ENCODE measurements at places on chromosomes 12 and 14. TPM values are rescaled to one million over a fixed set of nuclear protein-coding genes. Genes with fewer than 3 reads are reported as not detected.
A peak's percentile ranks its signal among the peaks of the same experiment; 100 is the strongest.

CCDC184 gene
- total RNA-seq = 0.38 TPM

DNA sequence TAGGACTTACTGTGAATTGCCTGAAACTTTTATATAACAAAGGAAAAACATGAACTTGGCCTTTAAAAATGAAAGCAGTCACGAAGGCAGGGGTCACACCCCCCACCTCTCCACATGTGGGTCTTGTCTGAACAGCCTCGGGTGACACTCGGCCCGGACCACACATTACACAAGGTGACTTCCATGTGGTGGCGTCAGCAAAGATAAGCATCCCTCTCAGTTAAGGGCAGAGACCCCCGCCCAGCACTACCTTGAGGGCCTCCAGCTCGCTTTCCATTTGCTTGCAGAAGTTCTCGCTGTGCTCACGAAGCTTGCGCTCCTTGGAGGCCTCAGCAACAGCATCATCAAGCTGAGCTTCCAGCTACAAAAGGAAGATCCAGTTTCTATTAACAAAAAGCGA lies 47.4 kb downstream of the AMN start:
- H3K27me3 ChIP-seq = no peaks in the 10 kb centered on the region
- H3K4me1 ChIP-seq = no peaks in the 10 kb centered on the region

- H3K4me3 ChIP-seq = no peak overlapping the region
- no peaks in the 10 kb centered on the region for H3K36me3 ChIP-seq
- H3K27ac ChIP-seq = no peak overlapping the region
- H3K27me3 ChIP-seq = no peaks in the 10 kb centered on the region
- H3K4me1 ChIP-seq = peaks cover 25% of the 10 kb centered on the region
Measured at GRCh38 chr12:59579631-59580030, 16.2 kb upstream of the SLC16A7 start.

DNA sequence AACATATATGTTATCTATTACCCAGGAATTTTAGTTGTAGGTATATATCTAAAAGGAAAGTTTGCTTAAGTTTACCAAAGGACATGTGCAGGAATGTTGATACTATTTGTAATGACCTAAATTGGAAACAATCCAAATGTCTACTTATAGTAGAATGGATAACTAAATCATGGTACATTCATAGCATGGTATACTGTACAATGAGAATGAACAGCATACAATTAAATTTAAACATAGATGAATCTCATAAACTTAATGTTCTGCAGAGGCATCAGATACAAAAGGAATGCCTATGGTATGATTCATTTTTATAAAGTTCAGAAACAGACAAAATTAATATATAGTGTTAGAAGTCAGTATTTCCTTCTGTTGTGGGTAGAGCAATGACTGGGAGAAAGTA lies 135.4 kb downstream of the GPHN start:
- no peaks in the 10 kb centered on the region for H3K27me3 ChIP-seq
- H3K4me3 ChIP-seq = no peak overlapping the region
- H3K4me1 ChIP-seq = peaks cover 6% of the 10 kb centered on the region
- H3K27ac ChIP-seq = no peak overlapping the region
- H3K36me3 ChIP-seq = no peaks in the 10 kb centered on the region

GRCh38 chr12:98653866-98654493 lies 8.9 kb downstream of the APAF1 start:
- no peak overlapping the region for H3K27ac ChIP-seq
- peaks cover 35% of the 10 kb centered on the region for H3K36me3 ChIP-seq
- peaks cover 18% of the 10 kb centered on the region for H3K4me1 ChIP-seq
- no peak overlapping the region for H3K4me3 ChIP-seq

GRCh38 chr12:12507121-12507520 lies 55.5 kb downstream of the DUSP16 start:
- H3K27me3 ChIP-seq = peaks cover 1% of the 10 kb centered on the region
- peaks cover 34% of the 10 kb centered on the region for H3K36me3 ChIP-seq
- H3K4me3 ChIP-seq = peak overlapping the region; percentile 64
- H3K27ac ChIP-seq = peak overlapping the region; percentile 94
- peaks cover 55% of the 10 kb centered on the region for H3K4me1 ChIP-seq
- DNase-seq = no peak

DNA sequence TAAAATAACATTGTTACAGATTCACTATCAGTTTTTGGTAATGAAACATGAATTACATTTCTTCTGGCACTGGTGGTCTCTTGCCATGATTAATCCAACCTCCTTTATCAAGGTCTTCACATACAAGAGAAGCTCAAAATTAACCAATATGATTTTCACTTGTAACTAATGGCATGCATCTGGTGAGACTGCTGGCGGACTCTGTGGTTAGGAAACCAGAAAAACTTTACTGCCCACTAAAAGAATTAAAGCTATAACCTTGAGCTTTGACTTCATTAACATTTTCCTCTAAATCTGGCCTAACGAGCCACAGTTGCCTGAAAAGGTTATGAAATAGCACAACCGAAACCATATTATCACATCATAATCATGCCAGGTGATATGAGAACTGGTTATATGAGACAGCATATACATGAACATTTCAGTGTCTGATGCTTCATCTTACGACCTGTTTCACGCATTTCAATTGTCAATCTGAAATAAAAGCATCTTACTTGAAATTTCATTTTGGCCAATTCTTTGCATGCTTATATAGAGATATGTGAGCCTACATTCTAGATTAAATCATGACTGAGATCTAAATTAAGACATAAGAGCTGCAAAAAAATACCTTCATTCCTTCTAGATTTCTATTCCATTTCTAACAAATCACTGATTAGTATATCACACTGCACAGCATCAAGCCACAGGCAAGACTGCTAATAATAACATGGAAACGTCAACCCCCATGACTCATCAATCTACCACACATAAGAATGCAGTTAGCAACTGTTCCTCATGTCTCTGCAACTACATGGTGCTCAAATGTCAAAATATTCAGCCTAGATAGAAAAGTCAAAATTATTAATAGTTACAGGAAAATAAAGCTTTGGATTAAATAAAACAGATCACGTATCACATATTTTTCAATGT lies 89.3 kb downstream of the OSBPL8 start:
- H3K27ac ChIP-seq = no peak overlapping the region
- H3K4me3 ChIP-seq = no peak overlapping the region
- H3K27me3 ChIP-seq = no peaks in the 10 kb centered on the region
- H3K4me1 ChIP-seq = peaks cover 6% of the 10 kb centered on the region
- H3K36me3 ChIP-seq = peaks cover 1% of the 10 kb centered on the region

GRCh38 chr12:57227315-57228115 lies 2.0 kb upstream of the SHMT2 start:
- H3K27ac ChIP-seq = peak overlapping the region; percentile 13
- H3K36me3 ChIP-seq = peaks cover 26% of the 10 kb centered on the region
- H3K4me1 ChIP-seq = peaks cover 55% of the 10 kb centered on the region
- peak overlapping the region; percentile 53 for H3K4me3 ChIP-seq
- no peak for DNase-seq
- peaks cover 37% of the 10 kb centered on the region for H3K27me3 ChIP-seq
